Stimulated activated CD8-positive, alpha-beta memory T cell treated with anti-CD3 and anti-CD28 coated beads, Interleukin-4, amount 100 ng/mL, for 4 hours (primary cell): ENCODE measurements at places on chromosomes 11 and 22.

DNA sequence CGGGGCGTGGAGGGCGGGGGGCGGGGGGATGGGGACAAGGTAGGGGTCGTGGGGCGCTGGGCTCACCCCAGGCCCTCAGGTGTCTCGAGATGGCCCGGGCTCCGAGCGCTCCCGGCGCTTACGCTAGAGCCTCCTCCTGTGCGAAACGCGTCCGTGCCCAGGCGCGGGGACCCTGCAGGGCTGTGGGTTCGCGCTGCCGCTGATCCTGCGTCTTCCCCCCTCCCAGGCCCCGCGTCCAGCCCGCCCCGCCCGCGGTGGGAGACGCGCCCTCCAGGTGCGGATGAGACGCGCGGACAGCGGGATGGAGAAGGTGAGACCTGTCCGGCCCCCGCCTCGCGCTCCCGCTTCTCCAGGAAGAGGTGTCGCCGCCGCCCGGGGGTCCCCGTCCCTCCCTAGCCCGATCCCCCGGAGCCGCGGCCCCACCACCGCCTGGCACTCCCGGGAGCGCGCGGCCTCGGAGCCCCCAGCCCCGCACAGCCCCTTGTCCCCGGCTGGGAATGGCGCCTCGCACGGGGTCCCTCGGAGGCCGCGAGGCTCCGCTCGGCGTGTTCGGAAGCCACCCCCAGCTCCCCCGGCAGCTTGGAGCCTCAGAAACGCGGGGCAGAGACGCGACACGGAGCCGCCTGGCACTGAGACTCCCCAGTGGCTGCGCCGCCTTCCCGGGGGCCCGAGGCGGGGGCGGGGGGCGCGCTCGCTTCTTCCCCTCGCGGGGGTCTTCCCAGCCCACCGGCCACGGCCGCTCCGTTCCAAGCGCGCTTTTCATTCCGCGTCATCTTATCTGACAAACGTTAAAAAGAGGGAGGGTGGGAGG lies 27.6 kb upstream of the TOLLIP start:
- DNase-seq, result no peak

DNA sequence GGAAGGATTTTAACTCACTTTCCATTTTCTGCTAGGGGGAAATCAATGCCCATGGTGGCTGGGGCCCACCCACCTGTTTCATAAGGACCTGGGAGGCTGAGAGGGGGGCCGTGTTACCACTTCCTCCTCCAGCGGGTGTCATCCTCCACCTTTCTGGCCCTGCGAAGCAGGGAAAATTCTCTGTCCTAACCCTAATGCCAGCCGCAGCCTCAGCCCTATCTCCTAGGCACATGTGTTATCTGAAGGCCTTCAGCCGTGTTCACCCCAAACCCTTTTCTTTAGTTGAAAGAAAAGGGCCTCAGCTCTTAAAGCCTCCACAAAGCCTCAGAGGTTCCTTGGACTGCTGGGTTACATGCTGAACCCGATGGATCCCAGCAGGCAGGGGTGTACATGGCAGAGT lies 55.4 kb upstream of the NECTIN1 start:
- DNase-seq, result no peak

DNA sequence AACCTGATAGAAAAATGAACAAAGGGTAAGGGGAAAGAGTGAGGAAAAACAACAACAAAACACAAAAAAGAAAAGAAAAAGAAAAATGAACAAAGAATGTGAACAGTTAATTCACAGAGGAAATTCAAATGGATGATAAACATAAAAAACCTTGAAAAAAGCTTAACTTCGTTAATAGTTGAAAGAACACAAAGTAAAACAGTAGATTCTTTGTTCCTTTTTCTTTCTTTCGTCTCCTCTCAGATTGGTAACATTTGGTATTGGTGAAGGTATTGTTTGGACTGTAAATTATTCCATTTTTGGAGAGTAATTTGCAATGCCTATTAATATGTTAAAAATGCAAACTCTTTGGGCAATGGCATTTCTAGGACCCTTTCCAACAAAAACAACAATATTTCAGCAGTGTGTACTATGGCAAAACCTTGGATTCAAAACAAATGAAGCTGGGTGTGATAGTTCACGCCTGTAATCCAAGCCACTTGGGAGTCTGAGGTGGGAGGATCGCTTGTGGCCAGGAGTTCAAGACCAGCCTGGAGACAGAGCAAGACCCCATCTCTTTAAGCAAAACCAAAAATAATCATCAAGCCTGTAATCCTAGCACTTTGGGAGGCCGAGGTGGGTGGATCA lies 3.3 kb upstream of the BACE1 start:
- no peak for DNase-seq

DNA sequence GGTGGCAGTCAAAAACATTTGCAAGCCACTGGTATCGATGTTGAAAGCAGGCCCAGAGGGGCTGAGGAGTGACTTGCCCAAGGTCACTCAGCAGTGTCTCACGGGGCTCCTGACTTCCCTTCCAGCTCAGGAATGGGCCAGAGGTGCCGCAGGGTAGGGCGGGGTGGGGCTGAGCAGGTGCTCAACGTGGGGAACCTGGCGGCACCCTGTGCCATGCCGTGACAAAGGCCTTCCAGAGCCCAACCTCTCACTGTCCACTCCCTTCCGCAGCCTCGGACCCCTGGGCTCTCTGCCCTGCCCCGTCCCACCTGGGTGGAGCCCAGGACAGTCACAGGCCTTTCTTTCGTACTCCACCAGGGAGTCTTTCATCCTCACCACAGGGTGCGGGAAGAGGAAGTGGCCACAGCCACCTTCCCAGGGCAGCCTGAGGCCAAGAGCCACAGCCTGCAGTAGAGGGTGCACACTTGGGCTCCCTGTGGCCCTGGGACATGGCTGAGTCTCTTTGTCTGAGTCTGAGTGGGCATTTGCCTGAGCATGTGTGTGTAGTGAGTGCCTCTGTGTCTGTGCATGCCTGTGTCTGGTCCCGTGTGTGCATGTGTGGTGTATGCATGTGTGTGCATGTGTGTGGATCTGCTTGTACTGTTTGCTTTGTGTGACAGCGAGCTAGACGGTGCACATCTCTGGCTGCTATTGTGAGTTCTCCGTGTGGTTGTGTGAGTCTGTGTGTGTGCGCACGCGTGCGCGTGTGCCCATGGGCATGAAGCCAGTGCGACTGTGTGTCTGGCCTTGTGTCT lies 6.0 kb upstream of the LIF start:
- DNase-seq, result no peak

DNA sequence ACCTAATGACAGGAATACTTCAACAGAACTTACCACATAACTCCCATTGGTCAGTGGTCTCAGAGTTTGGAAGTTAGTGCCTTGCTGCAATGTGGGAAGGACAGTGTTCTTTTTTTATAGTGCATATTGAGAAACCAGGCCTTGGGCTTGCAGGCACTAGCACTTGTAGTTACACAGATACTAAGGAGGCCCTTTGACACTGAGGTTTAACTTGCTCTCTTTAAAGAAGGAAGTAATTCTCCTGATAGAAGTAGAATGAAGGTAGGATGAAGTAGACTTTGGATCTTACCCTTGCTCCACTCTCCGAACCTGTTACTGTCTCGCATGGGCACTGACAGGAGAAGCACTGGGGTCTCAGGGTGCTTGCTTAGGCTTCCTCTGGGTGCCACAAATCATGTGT lies 31.0 kb upstream of the ST14 start:
- DNase-seq, result no peak

GRCh38 chr11:120236169-120237107 lies 3.5 kb upstream of the POU2F3 start:
- no peak for DNase-seq

- no peak for DNase-seq
These were observed 294.7 kb upstream of the ZC3H12C start for GRCh38 chr11:109798521-109798920.

DNA sequence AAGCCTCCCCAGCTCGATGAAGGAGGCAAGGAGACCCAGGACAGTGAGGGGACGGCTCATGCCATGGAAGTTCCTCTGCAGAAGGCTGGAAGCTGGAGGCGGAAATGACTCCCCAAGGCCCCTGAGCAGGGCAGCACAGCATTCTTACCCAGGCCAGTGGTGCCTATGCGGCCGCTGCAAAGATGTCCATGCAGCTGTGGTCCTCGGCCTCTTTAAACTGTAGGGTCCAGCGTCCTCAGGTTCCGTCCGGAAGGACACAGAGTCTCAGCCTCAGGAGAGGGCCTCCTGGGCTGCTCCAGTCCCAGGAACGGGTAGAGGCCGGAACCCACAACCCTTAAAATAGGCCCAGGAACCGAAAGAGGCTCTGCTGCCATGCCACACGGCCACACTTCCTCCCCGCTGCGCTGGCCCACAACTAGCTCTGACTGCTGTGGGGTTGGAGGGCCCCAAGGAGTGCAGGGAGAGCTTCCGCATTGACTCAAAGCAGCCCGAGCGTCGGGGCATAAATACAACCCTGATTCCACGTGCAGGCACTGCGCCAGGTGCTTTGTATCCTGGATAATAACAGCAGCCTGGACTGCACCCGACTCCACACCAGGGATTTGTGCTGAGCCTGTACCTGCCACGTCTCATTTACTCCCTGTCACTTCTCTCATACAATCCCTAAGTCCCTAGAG lies 5.5 kb downstream of the KIAA0930 start:
- DNase-seq, result no peak

- no peak for DNase-seq
These were observed 75.6 kb downstream of the CLPB start for GRCh38 chr11:72358466-72359405.

GRCh38 chr22:35561796-35562526 lies 21.3 kb downstream of the RASD2 start:
- DNase-seq, result no peak

DNA sequence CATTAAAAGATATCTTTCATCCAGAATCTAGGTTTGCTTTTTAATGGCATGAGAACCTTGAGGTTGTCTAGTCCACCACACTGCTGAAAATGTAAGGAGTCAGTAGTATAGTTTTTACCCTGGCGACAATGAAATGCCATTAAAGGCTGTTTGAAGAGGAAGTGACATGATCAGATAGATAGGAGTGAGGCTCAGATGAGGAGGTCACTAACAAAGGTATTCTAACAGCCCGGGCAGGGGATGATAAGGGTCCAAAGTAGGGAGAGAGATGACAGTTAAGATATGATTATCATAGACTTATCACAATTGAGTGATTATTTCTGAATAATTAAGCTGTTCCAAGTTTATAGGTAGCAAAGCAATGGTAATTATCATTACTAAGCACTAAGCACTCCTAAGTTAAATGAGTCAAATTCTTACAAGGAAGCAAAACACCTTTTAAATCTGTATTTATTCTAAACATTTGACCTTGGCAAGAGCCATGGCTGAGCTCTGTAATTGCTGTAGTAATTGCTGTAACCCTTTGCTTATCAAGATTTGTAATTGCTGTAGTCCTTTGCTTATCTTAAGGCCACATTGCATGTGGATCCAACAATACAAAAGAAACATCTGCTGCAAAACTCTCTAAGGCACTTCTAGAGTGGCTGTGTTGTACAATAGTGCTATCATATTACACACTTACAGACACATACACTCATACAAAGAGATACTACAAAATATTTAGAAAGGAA lies 92.6 kb downstream of the ENTHD1 start:
- DNase-seq, result no peak

GRCh38 chr22:23888615-23889401 lies 5.4 kb upstream of the MIF start:
- DNase-seq, result no peak

- no peak for DNase-seq
These were observed 101.2 kb upstream of the RAG2 start for GRCh38 chr11:36699271-36699670.

DNA sequence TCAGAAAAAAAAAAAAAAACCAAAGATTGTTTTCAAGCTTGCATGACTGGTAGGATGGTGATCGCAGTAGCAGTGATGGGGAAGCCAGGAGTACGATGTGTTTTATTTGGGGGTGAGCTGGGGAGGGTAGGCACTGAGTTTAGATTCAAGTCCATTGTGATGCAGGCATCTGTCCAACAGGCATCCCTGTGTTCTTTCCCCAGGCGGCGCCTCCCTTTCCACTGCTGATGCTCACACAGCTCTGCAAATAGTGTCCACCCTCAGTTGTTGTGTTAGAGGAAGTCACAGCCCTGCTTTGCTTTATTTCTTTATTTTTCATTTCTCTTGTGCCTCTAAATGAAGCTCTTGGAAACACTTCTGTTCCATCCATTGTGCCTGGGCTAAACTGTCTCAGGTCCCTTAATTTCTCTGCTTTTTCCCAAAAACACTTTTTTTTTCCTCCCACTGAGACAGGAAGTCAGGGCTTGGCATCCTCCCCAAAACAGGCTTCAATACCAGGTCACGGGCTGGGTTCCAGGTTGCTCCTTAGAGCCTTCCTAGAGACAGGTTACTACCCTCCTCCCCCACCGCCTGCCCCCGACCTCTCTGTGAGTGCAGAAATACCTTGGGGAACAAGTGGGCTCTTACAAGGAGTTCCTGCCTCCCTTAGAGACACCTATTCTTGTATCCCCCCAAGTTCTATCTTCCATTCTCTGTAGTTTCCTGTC lies 38.6 kb upstream of the HSPA8 start:
- no peak for DNase-seq

DNA sequence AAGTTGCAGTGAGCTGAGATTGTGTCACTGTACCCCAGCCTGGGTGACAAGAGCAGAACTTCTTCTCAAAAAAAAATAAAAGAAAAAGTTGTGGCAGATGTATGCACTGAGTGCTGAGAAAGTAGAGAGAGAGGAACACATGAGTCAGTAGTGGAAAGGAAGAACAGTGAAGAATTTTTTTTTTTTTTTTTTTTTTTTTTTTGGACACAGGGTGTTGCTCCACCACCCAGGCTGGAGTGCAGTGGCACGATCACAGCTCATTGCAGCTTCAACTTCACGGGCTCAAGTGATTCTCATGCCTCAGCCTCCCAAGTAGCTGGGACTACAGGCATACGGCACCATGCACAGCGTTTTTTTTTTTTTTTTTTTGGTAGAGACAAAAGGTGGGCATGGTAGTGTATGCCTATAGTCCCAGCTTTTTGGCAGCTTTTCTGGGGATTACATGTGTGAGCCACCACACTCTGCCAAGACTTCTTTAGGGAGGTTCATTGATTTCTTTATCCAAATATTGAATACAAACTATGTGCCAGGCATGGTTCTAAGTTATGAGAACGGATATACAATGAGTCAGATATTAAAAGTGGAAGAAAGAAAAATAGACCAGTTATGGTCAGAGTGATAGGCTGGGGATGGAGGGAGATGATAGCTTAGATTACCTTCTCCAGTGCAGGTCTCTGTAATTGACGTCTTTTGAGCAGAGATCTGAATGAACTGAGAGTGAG lies 62.0 kb downstream of the YAP1 start:
- no peak for DNase-seq
